ENCODE measurements at places on chromosomes 12 and 14.

- DNase-seq, result no peak
Observed at GRCh38 chr12:131274061-131274460, 320.4 kb downstream of the ADGRD1 start.

GRCh38 chr12:100826323-100826722 lies 31.7 kb downstream of the ANO4 start:
- DNase-seq, result peak; percentile 1

GRCh38 chr14:56703947-56704346 lies 106.3 kb downstream of the OTX2 start:
- no peak for DNase-seq

DNA sequence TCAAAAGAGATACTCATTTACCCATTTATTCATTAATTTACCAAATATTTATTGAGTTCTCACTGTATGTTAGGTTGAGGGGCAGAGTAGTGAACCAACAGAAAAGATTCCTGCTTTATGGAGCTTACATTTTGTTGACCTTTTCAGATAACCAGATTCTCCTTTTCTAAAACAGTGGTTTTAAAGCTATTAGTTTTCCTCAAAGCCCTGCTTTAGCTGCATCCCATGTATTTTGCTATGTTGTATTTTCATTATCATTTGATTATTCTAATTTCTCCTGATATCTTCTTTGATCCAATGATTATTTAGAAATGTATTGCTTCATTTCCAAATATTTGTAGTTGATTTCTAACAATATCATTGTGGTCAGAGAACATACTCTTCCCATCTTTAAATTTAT lies 53.6 kb downstream of the EML1 start:
- no peak for DNase-seq

DNA sequence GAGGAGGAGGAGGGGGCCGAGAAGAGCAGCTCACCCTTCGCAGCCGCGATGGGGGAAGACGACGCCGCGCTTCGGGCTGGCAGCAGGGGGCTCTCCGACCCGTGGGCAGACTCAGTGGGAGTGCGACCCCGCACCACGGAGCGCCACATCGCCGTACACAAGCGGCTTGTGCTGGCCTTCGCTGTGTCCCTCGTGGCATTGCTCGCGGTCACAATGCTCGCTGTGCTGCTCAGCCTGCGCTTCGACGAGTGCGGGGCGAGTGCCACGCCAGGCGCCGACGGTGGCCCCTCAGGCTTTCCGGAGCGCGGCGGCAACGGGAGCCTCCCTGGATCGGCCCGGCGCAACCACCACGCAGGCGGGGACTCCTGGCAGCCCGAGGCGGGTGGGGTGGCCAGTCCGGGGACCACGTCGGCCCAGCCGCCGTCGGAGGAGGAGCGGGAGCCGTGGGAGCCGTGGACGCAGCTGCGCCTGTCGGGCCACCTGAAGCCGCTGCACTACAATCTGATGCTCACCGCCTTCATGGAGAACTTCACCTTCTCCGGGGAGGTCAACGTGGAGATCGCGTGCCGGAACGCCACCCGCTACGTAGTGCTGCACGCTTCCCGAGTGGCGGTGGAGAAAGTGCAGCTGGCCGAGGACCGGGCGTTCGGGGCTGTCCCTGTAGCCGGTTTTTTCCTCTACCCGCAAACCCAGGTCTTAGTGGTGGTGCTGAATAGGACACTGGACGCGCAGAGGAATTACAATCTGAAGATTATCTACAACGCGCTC lies 745 bp downstream of the TRHDE start:
- no peak for DNase-seq

DNA sequence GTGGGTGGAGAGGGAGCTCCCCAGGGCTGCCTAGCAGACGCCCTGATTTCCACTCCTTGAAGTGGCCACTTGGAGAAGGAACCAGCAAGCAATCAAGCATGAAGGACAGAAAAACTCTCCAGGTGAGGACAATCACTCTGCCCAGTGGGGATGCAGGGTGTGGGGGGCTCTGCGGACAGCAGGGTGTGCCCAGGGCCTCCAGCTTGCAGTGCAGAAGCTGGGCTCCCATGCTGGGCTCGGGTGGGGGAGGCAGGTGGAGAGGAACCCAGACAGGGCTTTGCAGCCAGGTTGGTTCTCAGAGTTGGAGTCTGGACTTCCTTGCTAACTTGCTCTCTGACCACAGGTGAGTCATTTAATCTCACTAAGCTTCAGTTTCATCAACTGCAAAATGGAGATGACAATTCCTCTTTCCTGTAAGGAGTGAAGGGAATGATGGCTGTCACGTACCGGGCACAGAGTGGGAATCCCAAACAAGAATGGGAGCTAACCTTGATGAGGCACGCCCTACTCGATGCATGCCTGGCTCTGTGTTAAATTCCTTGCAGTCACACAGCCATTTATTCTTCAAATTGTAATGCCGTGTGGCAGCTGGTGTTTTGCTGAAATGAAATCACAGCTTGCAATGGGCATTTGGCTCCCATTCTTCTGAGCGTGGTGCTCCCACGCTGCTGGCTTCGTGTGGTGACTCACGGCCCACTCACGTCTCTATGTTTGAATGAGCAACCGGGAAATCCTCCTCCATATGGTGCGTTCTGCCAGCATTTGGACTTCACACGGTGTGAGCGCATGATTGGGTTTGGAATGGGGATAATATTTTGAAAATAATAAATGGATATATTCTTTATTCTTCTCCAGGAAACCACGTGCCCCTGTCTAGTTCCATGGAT lies 75.2 kb downstream of the PRIMA1 start:
- no peak for DNase-seq

Measured in stimulated activated CD4-positive, alpha-beta T cell treated with anti-CD3 and anti-CD28 coated beads, Interleukin-4, amount 100 ng/mL, for 1 hour (primary cell).